ENCODE measurements at places on chromosomes 7 and 10.

- DNase-seq, result no peak
Observed at GRCh38 chr10:66931340-66931948, 5.6 kb downstream of the LRRTM3 start.

DNA sequence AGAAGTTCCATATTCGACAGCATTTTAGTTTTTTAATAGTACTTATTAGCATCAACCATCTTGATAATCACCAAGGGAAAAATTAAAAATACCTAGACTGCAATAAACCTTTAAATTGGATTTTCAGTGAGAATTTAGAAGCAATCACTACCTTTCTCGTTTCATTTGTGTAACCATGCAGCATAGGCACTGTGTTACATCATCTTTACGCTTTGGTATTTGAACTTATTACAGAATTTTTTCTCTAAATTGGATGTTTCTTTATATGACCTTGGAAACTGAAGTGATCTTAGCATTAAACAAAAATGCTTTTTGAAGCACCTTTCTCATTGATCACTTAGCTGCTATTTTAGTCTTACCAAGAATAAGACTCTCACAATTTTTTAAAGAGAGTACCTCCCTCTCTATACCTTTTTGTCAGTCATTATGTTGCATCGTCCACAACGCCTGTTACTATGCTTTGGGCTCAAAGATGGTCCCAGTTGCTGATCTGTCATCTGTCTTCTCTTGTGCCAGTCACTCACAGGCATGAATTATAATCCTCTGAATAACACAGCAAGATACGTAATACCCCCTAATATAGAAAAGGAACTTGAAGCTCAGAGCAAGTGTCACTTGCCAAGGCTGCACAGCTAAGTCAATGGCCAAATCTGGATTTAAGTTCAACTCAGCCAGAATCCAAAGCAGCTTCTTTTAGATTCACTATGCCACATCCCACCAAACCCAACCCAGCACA lies 19.6 kb upstream of the ASCC1 start:
- no peak for DNase-seq

GRCh38 chr7:100951172-100951571 lies 1.8 kb downstream of the MUC3A start:
- DNase-seq, result no peak

- no peak for DNase-seq
Observed at GRCh38 chr10:84606428-84606827, 278.0 kb downstream of the CCSER2 start.

GRCh38 chr10:63083904-63084689 lies 49.0 kb upstream of the NRBF2 start:
- DNase-seq, result peak; percentile 16

DNA sequence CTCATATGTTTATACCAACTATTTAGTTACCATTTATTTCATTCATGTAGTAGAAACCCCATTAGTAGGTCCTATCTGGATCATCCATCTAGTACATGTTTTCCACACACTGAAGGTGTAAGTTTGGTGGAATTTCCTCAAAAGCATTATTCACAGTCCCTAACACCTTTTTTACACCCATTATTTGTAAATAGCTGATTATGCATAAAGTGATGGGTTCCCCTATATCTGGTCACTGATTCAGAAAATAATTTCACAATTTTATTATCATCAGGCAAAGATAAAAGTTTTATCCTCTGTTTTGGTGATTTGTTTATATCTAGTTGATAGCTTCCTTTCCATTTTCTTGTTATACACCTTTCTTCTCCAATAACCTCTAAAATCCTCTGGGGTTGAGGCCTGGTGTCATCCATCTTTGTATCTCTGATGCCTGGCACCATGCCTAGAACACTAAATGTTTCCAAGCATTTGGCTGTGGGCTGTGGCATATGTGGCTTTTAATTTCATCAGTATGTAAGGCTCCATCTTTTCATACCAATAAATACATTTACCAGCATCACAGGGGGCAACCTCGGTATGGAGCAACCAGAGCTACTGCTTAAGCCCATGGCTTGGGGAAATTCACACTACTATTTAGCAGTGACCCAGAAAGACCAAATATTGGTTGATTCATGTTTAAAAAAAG lies 1089.5 kb upstream of the LRRN3 start:
- DNase-seq, result no peak

DNA sequence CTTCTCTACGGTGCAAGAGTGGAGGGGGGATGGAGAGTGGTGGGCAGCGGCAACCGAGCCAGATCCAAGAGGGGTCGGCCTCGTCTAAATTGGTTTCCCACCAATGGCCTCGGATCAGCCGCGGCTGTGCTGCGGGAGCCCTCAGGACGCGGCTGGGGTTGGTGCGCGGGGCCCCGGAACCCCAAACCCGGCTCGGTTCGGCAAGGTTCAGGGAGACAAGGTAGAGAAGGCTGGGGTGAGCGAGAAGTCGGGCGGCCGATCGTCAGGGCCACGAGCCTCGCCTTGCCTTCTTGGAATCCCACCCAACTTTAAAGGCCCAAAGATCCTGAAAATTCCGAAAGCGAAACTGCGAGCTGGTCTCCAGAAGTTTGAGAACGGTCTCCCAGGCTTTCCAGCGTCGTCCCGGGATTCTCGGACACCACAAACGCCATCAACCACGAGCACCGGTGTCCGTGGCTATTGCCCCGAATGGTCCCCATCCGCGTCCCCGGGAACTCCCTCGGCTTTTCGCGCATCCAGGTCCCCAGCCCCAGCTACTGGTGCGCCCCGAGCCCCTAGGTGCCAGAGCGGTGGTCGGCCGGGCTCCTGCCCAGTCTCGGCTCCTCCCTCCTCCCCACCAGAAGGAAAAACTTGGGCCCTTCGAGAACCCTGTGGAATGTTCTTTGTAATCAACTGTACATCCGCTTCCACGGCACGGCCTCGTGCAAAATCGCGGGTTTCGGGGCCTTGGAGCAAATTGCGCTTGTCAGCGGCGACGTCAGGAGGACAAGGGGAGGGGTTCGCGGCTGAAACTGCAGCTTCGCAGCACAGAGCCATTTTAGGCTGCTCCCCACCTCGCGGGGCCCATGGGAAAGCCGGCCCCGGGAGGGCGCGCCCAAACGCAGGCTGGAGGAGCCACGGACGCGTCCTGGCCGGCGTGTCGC lies 3.2 kb downstream of the SFMBT2 start:
- peak; percentile 40 for DNase-seq

GRCh38 chr10:50653142-50653541 lies 29.4 kb upstream of the SGMS1 start:
- DNase-seq, result no peak

DNA sequence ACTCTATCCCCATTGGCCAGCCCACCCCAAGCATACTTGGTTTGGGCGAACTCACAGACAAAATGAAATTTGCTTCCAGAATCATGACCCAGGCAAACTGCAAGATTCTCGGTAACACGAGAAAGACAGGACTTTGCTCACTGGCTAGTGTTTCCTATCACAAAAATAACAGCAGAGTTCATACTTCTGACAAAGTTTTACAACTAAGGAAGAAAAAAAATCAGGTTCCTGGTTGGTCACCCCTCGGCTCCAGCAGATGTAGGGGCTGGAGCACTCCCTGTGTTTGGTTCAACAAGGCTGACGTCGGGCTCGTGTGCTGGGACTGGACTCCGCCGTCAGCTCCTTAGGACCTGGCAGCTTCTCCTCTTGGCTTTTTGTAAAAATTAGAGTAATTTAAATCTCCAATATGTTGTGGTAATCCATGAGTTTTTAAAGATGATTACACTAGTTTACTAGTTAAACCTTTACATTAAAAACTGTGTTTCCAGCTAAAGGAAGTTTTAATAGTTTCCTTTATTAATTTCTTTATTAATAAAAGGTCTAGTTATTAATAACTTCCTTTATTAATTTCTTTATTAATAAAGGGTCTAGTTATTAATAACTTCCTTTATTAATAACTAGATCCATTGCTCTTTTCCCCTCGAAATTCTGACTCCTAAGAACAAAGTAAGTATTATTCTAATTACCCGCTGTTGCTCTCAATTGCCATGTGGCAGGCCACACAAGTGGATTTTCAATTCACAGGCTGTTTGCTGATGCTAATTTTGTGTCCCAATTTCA lies 115.6 kb upstream of the RNF32 start:
- DNase-seq, result no peak

DNA sequence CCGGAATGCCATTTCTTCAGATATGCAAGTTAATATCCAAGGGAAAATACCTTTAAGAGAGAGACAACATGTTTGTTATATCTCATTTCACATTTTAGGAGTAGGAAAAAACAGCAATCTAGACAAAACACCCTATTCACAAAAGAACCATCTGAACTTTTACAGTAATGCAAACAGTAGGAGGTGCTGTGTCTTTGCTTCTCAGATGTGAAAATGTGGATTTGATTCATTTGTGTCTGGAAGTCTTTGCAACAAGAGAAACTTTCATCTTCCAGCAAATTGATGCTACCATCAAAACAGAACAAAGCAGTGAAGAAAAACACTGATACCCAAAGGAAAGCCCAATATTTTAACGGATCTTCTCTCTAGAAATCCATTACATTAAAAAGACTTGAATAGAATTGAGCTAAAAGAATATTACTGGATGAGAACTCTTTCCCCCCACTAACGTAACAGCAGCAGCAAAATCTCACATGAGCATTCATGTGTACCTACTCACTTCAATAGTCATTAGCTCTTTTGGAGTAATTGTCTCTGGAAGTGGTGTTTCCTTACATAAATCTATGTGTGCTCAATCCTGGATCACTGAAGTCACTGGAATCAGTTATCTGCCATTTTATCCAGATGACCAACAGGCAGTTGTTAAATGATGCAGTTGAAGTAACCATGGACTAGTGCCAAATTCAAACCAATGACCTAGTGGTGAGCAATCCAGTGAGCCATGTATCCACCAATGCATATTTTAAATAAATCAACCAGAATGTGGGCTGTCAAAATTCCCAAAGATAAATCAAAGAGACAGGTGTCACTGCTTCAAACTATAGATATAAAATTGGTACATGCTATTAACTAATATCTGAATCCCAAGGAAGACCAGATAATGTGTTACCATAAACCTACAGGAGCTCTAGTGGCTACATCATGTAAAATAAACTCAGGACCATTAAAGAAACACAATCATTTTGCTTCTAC lies 1.8 kb downstream of the SEMA3C start:
- DNase-seq, result no peak

DNA sequence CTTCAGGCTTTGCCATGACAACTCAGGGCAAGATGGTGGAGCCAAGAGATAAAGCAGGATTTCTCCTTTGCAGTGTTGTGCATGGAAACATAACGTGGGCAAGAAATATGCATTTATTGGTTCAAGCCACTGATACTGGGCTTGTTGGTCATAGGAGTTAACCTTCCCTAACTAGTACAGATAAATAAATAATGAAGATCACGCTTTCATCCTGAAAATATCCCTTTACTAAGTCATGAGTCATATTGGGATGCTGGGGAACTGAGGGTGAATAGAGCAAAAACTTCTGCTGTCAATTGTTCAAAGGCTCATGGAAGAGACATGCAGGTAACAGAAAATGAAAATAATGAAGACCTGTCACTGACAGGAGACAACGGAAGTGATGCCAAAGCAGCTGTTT lies 55.5 kb downstream of the TES start:
- DNase-seq, result no peak

DNA sequence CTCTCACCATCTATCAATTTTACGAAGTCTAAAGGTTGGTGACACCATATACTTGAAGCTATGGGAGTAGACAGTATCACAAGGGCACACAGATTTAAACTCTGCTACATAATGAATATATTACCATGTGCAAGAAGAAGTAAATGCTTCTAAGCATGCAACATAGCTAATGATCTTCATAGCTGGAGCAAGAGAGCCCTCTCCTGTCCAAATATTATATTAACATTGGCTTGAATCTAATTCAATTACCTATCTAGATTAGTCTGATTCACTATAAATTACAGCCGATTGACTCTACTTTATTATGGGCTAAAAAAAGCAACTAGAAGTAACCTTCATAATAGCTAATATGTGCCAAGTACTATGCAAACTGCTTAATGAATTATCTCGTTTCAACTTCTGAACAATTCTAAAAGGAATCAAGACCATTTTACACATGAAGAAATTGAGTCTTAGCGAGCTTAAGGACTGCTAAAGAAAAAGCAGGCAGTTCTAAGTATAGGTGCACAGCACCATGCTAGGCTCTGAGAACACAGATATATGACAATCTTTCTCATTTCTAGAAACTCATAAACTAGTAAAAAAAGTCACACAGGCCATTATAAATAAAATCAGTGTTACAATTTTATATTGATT lies 21.9 kb downstream of the FRA10AC1 start:
- no peak for DNase-seq

GRCh38 chr7:72492461-72493065 lies 80.4 kb upstream of the CALN1 start:
- no peak for DNase-seq

DNA sequence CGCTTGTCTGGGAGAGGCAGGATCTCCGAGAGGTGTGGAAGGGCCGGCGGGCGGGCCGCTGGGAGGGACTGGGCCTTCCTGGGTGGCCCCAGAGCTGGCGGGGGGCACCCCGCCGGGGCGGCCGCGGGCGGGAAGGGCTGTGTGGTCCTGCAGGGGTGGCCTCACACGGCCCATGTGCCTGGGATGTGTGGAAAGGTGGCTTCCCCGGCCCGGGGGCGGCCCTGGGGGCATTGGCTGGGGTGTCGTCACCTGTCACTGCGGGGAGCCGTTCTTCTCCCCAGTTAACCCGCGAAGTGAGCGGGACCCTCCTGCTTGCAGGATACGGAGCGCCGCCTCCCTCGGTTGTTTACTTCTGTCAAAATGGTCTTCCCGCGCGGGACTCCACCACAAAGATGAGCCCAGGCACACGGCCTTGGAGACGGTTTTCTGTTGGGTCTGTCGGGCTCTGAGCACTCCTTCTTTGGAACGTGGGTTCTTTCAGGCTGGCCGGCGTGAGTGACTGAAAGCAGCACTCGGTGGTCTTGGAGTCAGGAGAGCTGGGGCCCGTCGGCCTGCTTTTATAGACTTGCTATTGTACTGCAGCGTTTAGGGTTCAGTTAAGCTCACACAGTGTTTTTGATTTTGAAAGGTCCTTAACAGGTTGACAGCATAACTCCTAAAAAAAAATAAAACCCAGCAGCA lies 700 bp downstream of the SMC3 start:
- peak; percentile 43 for DNase-seq

GRCh38 chr10:77455561-77455960 lies 182.0 kb downstream of the KCNMA1 start:
- DNase-seq, result no peak

DNA sequence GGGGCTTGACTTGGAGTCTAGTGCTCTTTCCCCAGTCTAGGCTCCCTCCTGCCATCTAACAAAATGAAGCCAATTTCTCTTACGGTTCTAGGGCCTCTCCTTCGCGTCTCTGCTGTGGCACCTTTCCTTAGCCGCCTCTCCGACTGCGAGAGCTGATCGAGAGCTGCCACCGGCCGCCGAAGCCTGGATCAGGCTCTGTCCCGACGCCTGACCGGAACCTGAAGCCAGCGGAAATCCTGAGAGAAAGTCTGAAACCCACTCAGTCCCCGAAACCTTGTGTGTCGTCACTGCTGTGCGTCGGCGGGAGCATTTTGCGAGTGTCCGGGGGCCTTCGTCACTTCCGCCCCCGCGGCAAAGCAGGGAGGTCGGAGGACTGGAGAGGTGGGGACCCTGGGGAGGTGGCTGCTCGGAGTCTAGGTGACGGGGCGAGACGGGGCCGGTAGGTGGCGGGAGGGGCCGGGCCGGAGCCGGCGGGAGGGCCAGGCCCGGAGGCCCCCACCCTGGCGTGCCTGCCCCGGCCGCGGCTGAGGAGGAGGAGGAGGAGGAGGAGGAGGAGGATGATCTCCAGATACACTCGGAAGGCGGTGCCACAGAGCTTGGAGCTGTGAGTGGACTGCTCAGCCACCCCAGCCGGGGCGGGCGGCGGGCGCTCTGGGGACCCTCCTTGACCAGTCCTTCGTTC lies at the start of the genes ECD and FAM149B1:
Gene ECD, minus strand, starts transcription at position 226 of the 682 bp plus-strand sequence. CDS start 4,071 bp downstream, outside the sequence.
Gene FAM149B1, plus strand, starts transcription at position 337 of the 682 bp plus-strand sequence. Its CDS starts 221 bp downstream, at position 558.
- DNase-seq, result peak; percentile 87
